ENCODE measurements at places on chromosomes 4 and X.

DNA sequence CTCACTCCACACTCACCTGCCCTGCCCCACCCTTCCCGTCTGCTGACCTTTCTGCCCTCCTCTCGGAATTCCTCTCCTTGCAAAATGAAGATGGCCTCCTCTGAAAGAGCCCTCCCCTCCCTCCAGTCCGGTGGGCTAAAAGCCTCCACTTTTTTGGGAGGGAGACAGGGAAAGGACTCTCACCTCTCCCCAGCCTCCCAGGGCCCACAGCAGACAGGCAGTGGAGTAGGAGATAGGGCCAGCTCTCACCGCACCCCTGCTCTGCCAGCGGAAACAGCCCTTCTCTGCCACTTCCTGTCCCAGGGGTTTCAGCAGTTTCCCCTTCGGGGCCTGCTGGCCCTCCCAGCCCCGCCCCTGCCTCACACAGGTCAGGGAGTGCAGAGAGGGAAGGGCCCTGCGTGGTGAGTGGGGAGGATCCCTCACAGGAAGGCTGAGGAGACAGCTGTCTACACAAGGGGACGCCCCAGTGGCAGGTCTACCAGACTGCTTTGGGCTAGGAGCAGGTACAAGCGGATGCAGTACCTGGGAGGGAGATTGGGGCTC is 18.2 kb downstream of the ELF4 start:
- H3K36me3 ChIP-seq: peaks cover 6% of the 10 kb centered on the region
- peaks cover 12% of the 10 kb centered on the region for H3K27me3 ChIP-seq
- peak overlapping the region; percentile 91 for H3K4me3 ChIP-seq
- DNase-seq: peak; percentile 85
- peak overlapping the region; percentile 98 for H3K27ac ChIP-seq

DNA sequence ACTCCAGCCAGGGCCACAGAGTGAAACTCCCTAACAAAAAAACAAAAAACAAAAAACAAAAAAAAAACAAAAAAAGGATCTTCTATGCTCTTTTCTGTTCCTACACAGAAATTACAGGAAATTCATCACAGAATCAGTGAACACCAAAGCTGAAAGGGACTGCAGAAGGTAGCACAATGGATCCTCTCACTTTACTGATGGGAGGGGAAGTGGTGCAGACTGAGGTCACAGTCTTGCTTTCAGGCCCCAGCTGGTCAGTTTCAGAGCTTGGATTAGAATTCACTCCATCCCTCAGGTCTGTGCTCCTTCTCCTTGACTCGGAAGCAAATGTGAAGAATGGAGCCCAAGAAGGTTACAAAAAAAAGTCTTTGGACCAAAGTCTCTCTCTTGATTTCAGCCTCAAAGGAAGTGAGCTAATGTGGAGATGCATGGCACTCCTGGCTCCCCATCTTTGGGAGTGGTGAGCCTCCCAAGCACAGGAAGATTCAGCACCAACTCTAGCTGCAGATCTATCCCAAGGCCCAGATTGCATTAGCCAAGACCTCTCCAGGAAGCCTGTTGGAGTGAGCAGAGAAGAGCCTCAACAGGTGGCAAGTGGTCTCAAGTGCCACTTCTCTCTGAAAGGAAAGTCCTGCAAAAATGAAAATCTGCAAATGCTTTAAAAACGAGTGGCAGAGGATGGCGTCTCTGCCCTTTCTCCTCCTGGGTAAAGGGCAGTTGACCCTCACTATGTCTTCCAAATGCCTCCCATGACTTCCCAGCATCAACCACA is 176.0 kb downstream of the MAML3 start:
- H3K36me3 ChIP-seq: no peaks in the 10 kb centered on the region
- peaks cover 3% of the 10 kb centered on the region for H3K27me3 ChIP-seq
- no peak overlapping the region for H3K4me3 ChIP-seq

GRCh38 chr4:130812117-130812765 is 1716.3 kb downstream of the C4orf33 start:
- H3K4me1 ChIP-seq: no peaks in the 10 kb centered on the region
- DNase-seq: no peak
- no peaks in the 10 kb centered on the region for H3K36me3 ChIP-seq
- no peak overlapping the region for H3K4me3 ChIP-seq

DNA sequence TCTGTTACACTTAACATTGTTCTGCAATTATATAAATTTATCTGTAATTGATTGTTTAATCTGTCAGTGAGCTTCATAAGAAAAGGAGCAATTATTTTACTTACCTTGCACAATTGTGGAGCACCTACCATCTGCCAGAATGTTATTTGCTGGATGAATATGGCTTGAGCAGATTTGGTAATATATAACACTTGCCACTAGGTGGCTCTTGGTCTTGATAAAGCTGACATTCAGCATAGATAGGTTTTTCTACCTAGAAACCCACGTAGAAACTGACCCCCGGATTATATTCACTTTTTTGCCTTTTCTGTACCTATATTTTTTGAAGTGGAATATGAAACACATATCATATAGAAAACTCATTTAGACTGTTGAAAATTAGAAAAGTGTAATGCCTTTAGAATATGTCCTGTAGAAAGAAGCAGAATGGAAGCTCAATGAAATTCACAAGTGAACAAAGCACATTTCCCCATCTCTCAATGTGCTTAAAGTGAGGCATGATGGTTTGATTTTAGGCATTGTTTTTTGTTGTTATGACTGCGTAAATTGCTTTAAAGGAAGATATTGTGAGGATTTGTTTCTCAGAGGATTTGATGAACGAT is 9.5 kb downstream of the RBPJ start:
- no peaks in the 10 kb centered on the region for H3K36me3 ChIP-seq
- H3K27me3 ChIP-seq: no peaks in the 10 kb centered on the region
- no peak overlapping the region for H3K4me3 ChIP-seq
- peaks cover 7% of the 10 kb centered on the region for H3K4me1 ChIP-seq
- H3K27ac ChIP-seq: no peak overlapping the region

DNA sequence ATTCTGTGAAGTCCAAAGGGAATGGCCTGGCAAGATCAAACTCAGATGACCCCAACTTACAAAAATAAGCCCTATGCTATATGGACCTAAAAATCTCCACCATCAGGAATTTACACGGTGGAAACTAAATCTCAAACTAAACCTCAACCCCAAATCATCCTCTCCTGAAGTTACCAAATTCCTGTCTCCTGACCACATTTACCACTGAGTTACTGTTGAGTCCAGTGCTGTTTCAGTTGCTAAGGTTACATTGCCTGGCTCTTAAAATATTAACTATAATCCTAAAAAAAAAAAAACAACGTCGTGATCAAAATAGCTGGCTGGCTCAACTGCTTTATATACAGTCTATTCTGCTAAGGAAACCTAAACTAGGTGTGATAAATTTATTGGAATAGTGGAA is 315.2 kb upstream of the SLIT2 start:
- H3K4me3 ChIP-seq: no peak overlapping the region
- DNase-seq: no peak
- no peak overlapping the region for H3K27ac ChIP-seq
- no peaks in the 10 kb centered on the region for H3K4me1 ChIP-seq

GRCh38 chrX:38804432-38804681 is 3.1 kb downstream of the MID1IP1 start:
- DNase-seq: no peak
- no peaks in the 10 kb centered on the region for H3K36me3 ChIP-seq
- no peak overlapping the region for H3K27ac ChIP-seq
- H3K4me3 ChIP-seq: peak overlapping the region; percentile 86
- H3K27me3 ChIP-seq: peaks cover 3% of the 10 kb centered on the region

DNA sequence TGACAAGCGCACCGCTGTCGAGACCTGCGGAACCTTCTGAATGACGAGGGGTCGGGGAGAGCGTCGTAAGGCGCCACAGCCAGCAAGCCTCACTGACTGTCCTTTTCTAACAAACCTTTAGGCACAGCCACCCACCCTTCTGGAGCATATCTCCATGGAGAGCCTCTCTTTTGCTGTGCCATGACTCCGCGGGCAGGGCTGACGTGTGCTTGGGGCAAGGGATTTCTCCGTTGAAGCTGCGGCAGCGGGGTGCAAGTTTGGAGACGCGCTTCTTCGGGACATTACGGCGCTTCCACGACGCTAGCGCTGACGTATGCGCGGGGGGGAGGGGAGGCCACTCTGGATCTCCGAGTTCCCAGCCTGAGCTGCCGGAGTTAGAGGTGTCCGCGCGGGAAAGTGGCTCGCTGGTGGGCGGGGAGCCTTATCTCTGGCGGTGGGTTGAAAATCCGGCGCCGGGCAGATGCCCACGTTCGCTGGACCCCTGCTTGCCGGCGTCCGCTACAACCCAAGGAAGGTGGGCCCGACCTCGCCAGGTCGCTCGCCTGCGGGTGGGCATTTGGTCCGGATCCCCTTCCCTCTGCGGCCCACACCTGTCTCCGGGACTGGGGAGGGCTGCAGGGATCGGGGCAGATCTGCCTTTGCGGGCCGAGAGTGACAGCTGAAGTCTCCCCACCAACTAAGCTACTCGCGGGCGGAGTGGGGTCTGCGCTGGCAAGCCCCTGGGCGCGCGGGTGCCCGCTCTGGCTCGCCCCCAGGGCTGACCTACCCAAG is 543 bp upstream of the SLC10A7 start:
- H3K27me3 ChIP-seq: no peaks in the 10 kb centered on the region
- peaks cover 16% of the 10 kb centered on the region for H3K4me1 ChIP-seq
- no peak overlapping the region for H3K27ac ChIP-seq

DNA sequence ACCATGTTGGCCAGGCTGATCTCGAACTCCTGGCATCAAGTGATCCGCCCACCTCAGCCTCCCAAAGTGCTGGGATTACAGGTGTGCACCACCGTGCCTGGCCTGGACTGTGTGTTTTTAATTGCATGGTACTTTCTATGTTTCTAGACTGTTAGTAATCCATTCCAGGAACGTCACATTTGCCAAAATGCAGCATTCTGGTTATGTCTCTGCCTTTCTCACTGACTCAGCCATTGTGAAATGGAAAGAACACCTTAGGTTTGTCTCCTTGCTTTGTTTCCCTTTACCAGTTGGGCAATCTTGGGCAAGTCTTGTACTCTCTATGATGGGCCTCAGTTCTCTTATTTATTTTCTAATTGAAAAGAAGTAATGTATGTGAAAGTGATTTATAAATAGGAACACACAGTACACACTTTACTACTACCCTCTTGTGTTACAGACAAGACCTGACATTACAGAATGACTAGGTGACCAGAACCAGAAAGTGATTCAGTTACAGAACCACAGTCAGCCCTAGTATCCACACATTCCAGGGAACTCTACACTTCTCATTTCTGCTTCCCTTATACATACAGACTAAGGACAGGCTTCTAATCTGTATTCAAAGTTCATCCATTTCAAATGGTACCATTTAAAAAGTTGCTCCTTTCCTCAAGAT is 187.1 kb downstream of the MGST2 start:
- no peak for DNase-seq
- H3K36me3 ChIP-seq: no peaks in the 10 kb centered on the region
- peaks cover 7% of the 10 kb centered on the region for H3K27me3 ChIP-seq
- peaks cover 30% of the 10 kb centered on the region for H3K4me1 ChIP-seq
- no peak overlapping the region for H3K27ac ChIP-seq
- H3K4me3 ChIP-seq: no peak overlapping the region

DNA sequence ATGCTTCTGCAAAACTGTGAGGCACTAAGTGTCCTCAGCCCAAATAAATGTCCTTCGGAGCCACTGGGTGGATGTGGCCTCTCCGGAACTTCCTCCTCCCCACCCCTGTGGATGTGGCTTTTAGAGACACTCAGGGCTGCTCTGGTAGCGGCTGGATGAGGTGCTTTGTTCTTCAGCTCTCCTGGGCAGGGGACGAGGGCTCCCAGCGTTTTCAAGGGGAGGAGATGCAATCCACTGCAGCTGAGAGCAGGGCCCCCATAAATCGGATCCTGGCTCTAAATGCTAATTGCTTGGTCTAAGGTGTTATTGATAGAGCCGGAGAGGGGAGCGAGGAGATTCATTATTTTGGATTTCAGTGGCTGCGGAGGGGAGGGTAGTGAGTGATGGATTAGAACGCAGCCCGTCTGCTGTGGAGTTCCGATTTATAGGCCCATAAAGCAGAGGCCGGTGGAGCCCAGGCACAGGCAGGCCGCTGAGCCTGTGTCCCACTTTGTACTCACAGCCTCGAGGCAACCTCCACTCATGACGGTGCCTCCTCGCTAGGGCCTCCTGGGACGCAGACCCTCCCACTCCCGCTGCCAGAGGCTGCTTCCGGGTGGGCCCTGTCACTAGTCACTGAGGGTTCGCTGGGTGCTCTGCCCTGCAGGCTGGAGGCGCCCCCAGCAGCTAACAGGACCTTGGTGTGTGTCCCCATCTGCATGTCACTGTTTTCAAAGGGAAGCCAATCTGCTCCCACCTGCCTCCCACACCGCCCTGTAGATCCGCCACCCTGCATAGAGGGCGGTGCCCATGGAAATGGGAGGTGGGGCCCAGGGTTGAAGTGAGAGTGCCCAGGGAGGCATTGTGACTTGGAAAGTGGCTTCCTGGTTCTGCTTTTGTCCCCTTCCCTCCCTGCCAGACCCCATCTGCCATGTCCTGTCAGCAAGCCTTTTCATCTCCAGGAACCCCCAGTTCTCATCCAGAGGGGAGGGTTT is 135.4 kb upstream of the PSAPL1 start:
- no peaks in the 10 kb centered on the region for H3K4me1 ChIP-seq
- H3K27me3 ChIP-seq: peaks cover 8% of the 10 kb centered on the region
- DNase-seq: no peak
- no peak overlapping the region for H3K4me3 ChIP-seq

DNA sequence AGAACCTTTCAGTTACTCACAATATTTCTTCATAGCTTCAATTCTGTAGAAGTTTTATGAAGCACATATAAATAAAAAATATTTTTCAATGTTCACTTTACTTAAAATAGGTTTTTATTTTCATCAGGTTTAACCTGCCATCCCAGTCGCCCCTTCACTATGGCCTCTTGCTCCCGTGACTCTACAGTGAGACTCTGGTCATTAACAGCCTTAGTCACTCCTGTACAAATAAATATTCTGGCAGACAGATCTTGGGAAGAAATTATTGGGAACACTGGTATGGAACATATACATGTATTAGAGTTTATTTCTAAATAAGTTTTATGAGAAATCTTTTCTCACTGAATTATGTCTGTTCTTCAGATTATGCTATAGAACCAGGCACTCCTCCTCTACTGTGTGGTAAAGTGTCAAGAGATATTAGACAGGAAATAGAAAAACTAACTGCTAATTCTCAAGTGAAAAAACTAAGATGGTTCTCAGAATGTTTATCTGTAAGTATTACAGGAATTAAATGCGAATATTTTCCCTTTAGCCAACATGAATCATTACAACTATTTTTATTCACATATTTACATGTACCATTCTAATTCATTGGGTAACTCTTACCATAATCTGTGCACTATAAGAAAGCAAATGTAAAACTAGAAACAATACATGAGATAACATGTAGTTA is 45.6 kb downstream of the SPATA4 start:
- no peak overlapping the region for H3K27ac ChIP-seq
- no peaks in the 10 kb centered on the region for H3K36me3 ChIP-seq
- no peaks in the 10 kb centered on the region for H3K27me3 ChIP-seq
- no peak overlapping the region for H3K4me3 ChIP-seq
